ENCODE measurements at places on chromosomes 4 and X.

GRCh38 chr4:168558599-168558998 is 61.7 kb downstream of the PALLD start:
- no peak for DNase-seq

DNA sequence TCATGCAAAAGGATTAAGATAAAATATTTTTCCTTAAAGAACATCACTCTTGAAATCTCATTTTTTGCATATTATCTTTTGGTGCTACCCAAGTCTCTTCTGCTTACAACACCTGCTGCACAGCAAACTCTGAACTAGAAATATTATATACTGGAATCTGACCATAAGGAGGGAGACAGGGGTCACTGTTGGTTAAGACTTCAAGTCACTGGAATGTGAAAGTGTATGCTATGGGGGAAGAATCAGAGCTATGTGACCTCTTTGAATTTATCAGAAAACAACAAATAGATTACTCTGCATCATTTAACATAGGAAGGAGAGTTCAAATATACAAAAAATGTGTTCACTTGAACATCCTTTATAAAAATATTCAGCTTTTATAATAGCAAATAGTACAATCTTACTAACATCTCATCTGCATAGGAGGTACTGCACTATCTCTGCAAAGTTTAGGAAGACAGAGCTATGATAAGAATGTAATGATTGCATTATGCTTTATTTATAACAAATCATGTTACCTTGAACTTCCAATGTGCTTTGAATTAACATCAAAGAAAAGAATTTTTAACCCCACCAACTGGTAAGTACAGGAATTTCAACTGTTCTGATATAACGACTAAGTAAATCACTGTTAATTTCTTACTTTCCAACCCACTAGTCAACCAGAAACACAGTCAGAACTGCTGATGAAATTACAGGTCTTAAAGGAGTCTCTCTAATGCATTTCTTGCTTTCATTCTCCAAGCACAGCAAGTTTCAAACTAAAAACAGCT is 69.8 kb downstream of the ZNF827 start:
- no peak for DNase-seq

GRCh38 chrX:39730662-39731329 is 367.0 kb downstream of the BCOR start:
- DNase-seq: peak; percentile 75

DNA sequence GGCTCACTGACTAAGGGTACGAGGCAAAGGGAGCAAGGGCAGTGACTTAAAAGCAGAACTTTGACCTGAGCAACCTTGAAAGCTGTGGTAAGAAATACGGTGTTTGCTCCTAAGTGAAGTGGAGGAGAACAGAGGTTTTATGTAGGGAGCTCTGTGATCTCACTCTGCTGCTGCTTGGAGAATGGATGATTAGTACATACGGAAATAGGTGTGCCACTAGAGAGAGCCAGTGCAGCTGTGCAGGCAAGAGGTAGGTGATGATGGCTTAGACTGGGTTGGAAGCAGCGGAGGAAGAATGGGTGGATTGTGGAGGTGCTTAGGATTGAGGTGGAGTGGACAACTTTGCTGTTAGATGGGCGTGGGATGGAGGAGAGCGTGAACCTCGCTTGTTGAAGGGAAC is 85.0 kb downstream of the FAM193A start:
- no peak for DNase-seq

DNA sequence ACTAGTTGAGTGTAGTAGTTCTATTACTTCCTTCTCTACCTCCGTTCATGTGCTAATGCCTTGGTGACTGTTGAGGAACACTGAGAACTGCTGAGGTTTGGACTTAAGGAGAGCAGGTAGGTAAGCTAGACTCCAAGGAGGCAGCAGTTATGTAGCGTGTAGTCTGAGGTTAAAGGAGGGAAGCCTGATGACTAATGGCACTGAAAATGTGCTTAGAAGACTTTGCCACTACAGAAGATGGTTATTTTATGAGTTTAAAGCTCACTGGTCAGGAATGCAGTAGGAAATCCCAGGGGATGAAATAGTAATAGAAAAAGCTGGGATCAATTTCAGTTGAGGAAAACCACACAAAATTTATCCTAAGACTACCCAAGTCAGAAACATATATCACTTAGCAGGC is 1077.3 kb downstream of the RAPGEF2 start:
- DNase-seq: no peak

GRCh38 chr4:70544279-70544868 is 26.0 kb downstream of the AMTN start:
- DNase-seq: no peak

DNA sequence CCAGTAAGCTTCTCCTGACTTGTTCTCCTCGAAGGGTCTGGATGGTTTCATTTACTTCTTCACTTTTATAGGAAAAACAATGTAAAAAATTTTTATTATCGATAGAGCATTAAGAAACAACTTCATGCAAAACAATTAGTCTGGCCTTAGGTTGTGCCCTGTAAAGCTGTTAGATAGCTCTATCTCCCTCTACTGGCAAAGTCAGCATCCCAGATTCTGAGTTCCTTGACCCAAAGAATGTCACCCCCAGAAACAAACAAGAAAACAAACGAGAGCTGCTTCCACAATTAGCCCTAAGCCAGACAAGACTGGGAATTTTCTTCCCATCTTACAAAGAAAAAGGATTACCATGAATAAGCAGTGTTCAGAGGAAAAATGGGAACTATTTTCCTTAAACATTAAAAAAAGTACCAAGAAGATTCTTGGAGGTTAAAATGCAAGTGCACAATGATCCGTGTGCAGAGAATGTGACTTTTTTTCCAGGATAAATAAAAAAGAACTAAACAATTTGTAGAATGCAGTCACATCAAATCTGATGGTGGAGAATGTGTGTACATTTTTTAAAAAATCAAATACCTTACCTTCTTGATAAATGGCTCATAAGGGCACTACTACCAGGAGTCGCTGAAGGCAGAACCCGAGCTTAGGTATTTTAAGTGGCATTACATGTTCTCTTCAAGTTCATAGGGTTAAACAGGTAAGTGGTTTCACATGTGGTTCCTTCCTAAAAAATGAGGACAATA is 293.2 kb downstream of the FBXO8 start:
- no peak for DNase-seq

DNA sequence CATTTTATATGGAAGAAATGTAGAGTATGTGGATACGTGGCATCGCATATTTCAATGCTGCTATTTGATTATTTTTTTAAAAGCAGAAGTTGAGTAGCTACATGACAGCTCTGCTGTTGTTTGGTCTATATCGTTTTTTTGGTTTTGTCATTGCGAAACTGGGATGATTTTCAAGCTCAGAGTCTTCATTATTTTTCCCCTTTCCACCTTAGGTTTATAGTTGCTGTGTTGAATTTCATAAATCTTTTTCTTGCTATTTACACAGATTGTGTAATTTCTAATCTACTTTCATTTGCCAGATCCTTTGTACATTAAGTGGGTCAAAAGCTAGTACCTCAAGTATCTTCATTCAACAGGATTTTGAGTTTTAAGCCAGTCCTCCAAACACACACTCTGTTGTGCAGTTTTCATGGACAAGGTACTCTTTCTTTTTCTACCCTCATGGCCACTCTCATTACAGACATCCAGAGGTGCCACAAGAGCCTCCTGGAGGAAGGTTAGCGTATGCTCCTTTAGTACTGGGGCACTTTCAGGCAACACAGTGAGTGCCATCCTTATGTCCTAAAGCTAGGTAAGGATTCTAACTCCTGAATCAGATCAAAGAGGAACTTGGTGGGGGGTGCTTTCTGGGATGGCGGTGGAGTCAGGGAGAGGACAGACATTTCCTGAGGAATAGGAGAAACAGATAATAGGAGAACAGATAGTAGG is 123.2 kb downstream of the FHIP1A start:
- DNase-seq: no peak

DNA sequence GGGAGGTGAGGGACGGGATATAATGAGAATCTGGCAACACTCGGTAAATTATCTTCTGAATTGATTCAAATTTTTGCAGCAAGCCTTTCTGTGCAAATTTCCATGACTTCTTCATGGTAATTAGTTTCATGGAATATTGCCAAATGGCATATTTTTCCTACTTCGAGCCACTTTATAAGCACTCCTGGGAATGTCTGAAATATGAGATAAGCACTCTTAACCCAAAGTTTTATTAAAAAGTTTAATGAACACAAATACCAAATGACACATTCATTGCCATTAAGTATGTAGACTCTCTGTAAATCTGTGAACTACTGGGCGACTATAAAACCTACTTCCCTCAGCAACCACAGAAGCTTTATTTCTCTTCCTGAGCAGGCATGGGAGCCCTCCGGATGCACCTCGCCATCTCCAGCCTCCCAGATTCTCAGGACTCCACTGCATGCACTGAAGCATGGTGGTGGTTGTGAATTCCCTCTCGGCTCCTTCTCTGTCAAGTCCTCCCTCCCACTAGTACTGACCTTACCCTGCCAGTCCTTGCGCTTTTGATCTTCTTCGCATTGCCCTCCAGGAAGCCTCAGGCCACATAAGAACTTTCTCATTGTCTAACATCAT is 154.4 kb upstream of the RPL34 start:
- no peak for DNase-seq

- no peak for DNase-seq
Observed at GRCh38 chrX:109797311-109797975, 64.4 kb upstream of the ACSL4 start.

GRCh38 chr4:72077346-72077745 is 45.5 kb downstream of the NPFFR2 start:
- no peak for DNase-seq

DNA sequence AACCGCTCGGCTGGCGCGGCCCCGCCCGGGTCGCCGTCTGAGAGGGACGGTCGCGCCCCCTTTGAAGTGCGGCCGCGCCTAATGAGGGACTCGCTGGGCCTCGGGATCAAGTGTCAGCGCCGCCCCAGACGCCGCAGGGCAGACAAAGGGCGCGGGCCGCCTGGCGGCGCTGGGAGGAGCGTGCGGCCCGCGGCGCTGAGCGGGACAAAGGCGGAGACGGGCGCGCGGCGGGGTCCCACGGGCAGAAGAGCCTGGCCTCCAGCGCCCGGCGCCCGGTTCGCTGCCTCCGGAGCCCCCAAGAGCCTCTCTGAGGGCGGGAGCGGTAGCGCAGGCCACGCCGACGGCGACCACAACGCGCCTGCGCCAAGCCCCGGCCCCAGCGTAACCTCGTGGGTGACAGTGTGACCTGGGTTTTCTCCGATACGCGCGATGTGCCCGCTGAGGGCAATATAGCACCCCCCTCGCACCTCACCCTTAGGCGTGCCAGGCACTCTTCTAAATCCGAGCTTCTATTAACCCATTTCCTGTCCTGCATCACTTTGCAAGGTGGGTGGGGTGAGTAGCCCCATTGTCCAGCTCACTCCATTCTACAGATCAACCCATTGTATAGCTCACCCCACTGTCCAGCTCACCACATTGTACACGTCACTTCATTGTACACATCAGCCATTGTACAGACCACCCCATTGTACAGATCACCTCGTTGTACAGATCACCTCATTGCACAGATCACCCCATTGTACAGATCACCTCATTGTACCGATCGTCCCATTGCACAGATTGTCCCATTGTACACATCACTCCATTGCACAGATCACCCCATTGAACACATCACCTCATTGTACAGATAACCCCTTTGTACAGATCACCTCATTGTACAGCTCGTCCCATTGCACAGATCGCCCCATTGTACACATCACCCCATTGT is 33.7 kb upstream of the STX18 start:
- DNase-seq: peak; percentile 73

DNA sequence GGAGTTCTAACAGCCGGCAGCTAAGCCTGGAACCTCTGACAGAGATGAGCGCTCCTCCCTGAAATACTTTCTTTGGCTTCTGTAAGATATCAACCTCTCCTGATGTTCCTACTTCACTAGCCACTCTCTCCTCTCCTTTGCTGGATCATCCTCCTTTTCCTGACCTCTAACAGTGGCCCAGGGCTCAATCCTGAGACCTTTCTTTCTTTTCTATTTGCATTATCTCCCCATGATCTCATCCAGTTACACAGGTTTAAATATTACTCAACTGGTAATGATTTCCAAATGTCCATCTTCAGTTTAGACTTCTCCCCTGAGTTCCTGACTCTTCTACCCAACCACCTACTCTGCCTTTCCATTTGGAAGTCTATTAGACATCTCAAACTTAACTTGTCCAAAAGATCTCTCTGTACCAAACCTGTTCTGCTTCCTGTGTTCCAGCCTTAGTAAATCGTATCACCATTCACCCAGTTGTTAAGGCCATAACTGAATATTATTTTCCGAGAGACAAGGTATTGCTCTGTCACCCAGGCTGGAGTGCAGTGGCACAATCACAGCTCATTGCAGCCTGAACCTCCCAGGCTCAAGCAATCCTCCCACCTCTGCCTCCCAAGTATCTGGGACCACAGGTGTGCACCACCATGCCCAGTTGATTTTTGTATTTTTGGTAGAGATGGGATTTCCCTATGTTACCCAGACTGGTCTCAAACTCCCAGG is 41.1 kb downstream of the RFC1 start:
- DNase-seq: no peak

DNA sequence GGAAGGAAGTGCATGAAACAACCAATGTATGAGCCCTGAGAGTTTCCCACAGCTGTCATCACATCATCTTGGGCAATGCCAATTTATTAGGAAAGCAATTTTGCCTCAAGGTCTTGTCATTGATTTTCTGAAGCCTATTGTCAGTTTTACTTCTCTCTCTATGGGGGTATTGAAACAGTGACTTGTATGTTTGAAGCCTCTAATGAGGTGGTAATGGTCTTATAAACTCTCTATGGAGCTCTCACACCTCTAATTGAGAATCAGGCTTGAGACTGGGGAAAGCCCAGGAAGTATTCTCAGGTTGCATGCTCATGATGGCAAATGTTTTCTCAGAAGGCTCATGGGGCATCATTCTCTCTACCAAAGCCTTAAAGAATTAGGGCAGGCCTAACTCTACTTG is 308.2 kb upstream of the EMCN start:
- no peak for DNase-seq

DNA sequence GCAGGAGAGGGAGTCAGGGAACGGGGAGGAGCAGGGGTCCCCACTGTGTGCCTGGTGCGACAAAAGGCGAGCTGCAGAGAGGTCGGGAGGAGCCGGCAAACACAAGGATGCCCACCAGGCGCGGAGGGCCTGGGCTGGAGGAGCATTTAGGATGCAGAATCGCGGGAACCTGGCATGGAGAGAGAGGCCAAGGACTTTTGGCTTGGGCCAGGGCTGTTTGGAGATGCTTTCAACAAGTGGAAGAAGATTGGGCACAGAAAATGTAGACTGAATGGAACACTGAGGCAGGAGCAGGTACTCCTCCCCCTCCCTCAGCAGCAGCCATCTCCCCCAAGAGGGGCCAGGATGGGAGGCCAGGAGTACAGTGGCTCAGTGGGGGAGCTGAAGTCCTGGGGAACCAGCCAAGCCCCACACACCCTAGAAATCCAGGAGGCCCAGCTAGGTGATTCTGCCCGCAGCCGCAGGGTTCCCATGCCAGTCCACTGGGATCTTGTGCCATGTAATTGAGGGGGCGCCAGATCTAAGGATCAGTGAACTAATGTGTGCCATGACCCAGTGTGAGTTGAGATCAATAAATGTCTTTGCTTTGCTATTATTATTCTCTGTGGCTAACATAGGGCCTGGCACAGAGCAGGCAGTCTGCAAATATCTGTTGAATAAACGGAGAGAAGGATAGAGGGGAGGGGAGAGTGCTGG is 1.1 kb upstream of the ABLIM2 start:
- no peak for DNase-seq
